Stromal cell of bone marrow (primary cell): ENCODE measurements at places on chromosomes 3 and 15.
A peak's percentile ranks its signal among the peaks of the same experiment; 100 is the strongest.

GRCh38 chr3:23649448-23649847 is 156.3 kb upstream of the UBE2E1 start:
- DNase-seq: no peak

DNA sequence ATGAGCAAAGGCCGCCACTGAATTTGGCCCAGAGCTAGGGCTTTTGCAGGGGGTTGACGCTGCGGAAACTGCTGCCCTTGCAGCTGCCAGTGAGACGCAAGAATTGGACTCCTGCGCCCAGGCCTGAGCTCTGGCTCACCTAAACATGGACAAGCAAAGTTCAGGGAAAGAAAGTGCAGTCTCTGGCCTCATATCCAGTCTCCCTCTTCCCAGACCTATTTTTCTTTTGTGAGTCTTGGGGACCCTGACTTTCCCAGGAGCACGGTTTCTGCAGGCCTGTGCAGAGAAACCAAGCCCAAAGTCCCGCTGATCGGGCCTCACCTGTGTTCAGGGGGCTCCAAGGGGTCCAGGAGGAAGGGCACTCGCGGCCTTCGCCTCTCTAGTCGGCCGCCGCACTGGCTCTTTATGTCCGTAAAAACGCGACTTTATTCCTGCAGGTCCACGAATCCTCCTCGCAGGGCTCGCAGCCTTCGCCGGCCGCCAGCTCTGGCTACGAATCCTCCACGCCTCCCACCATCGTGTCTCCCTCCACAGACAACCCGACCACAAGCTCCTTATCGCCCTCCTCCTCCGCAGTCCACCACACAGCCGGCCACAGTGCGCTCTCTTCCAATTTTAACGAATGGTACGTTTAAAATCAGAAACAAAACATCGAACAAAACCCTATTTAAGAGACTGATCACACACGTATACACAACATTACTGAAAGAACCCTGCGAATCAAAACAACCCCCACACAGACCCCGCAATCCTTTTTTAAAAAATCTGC is 3.9 kb downstream of the ZIC1 start:
- no peak for DNase-seq

GRCh38 chr3:132486099-132486498 is 68.8 kb downstream of the DNAJC13 start:
- peak; percentile 18 for DNase-seq

- DNase-seq: no peak
Measured at GRCh38 chr3:86887876-86888275, 103.1 kb downstream of the VGLL3 start.

GRCh38 chr3:102084006-102084405 is 234.7 kb downstream of the NFKBIZ start:
- DNase-seq: peak; percentile 65

DNA sequence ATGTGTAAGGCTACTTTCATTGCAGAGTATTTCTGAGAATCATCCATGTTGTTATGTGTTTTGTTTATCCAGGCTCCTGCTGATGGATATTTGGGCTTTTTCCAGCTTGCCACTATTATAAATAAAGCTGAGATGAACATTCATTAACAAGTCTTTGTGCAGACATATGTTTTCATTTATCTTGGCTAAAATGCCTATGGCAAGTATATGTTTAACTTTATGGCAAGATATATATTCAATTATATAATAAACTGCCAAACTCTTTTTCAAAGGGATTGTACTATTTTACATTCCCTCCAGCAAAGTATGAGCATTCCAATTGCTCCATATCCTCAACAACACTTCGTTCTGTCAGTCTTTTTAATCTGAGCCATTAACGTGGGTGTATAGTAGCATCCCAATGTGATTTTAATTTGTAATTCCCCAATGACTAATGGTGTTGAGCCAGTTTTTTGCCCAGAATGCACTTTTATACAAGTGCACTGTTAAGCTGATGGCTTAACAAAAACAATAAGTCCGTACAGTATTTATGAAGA is 452.4 kb downstream of the SHQ1 start:
- DNase-seq: no peak

DNA sequence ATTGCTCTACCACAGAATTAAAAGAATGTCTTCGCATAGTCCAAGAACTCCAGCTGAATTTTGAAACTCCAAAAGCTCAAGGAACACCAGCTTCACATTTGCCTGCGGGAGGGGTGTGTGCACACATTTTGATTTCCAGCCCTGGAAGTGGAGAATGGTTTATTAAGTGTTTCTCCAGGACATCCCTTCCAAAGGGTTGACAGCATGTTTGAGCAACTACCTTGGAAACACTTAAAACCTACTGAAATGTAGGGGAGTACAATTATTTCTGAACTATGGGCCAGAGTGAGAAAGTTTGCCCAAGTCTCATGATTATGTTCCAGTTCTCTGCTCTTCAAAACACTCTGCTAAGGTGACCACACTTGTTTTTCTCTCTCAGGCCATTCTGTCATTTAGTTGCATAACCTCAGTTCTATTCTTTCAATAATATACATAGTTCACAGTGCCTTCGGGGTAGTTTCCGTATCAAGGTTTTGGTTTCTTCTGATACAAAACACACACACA is 7.9 kb downstream of the ACP3 start:
- DNase-seq: no peak

DNA sequence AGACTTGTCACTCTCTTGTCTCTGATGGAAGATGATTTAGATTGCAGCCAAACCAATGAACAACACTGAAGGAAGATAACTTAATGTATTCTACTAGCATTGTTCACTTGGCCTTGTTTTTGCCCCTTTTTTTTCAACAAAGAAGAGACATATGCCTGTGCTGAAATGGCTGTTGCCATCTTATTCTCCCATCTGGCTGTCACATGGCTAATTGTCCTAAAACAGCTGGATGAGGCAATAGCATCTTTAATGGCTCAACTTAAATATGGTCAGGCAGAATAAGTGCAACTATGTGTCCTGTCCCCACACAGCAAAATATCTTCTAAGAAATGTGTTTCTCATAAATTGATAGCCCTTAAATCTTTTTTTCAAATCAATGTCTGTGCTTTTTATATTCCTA is 576.9 kb downstream of the TUSC7 start:
- DNase-seq: no peak

GRCh38 chr3:143124601-143125520 is 5.3 kb downstream of the CHST2 start:
- DNase-seq: no peak

DNA sequence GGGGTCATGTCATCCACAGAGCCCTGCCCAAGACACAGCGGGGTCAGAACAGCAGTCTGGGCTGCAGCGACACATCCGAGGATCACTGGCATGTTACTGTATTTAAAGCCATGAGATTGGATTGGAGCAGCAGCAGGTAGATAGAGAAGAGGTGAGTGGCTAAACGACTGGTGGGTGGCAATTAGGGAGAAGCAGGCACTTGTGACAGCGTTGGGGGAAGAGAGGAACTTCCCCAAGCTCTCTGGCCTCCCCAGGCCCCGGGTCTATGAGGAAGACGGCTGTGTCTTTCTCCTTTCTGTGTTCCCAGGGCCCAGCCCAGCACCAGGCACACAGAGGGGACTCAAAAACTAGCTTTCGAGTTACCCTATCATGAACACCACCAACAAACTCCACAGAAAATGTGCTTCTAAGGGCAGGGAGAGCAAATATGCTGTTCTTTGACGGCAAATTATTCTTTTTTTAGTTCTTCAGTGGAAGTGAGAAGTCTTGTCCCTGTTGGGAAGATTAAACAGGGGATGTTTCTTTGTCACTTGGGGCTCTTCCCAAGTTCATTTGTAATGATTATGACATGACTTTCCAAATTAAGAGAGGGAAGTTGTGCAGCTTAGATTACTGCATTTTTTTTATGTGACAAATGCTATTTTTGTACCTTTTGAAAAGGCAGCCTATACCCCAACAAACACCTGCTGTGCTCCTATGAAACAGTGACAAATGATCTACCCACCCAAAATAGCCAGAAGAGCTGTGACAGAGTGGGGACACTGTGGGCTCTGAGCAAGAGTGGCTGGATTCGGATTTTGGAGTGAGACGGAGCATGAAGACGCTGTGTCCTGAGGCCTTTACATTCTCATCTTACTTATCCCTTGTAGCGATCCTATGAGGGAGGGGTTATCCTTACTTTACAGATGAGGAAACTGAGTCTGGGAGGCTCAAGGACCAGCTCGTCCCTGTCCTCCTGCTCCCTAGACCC is 7.2 kb upstream of the SYNM start:
- no peak for DNase-seq

DNA sequence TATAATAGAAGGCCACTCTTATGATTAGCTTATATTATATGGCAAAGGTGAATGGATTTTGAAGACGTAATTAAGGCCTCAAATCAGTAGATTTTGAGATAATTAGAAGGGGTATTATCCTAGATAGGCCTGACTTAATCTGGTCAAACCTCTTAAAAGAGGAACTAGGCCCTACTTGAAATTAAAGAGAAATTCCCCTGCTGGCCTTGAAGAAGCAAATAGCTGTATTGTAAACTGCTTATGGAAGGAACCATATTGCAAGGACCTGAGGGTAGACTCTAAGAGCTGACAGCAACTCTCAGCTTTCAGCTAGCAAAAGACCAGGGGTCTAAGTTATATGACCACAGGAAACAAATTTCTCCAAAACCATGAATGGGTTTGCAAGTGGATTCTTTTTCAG is 219.0 kb upstream of the ONECUT1 start:
- no peak for DNase-seq

- no peak for DNase-seq
Measured at GRCh38 chr3:43736558-43737440, 46.1 kb downstream of the ABHD5 start.

GRCh38 chr3:152355744-152356665 is 87.3 kb downstream of the MBNL1 start:
- no peak for DNase-seq

DNA sequence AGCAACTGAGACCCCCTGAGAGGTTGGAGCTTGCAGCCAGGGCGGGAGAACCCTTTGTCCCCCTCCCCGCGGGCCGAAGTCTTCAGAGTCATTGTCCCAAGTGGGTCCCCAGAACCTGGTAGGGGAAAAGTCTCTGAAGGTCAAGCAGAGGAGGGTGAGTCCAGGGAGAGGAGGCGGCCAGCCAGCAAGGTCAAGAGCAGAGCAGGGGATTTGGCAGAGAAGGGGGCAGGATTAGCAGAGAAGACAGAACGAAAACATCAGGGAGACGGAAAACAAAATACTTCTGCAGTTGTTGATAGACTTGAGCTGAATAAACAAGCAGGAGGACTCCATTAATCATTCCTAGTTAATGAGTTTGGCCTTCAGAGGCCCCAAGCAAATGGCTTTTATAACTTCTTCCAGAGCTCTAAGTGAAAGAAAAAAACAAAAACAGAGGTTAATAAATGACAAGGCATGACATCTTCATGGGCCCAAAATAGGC is 66.7 kb downstream of the GRIP2 start:
- no peak for DNase-seq
